Activated CD4-positive, alpha-beta T cell treated with anti-CD3 and anti-CD28 coated beads for 36 hours (primary cell): ENCODE measurements at places on chromosomes 2 and 18. TPM values are rescaled to one million over a fixed set of nuclear protein-coding genes. Genes with fewer than 3 reads are reported as not detected.

DNA sequence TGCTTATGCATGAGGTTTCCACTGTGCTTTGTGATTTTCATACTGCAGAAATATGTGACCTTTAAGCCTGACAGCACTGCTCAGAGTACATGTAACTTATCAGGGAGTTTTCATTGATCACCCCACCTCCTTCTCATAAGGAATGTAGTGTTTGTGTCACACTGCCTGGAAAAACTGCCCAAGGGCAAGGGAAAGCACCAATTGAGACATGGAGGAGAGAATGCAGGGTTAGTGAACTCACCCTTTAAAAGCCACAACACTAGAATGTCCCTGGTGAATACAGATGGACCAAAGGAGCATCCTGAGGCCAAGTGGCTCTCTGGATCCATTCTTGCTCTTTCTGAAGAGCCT is 147.2 kb upstream of the SPATS2L start:
- no peaks in the 10 kb centered on the region for H3K36me3 ChIP-seq
- no peak overlapping the region for H3K27ac ChIP-seq
- H3K4me1 ChIP-seq = no peaks in the 10 kb centered on the region
- DNase-seq = no peak
- H3K4me3 ChIP-seq = no peak overlapping the region
- H3K27me3 ChIP-seq = no peaks in the 10 kb centered on the region

DNA sequence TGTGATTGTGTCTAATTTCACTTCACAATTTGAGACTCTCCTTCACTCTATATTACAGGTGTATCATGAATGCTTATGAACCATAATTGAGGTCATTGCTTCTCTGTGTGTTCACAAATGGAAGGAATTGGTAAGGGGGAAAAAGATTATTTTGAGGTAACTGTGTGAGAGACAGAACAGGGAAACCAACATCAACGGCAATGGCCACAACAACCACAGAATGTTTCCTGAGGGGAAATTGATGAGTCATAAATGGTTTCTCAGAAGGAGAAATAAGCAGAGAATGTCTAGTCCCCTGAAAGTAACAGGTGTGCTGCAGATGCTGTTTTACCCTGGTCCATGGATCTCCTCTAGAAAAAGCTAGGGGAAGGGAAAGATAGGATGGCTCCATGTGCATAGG is 361.2 kb upstream of the GALNT5 start:
- H3K27me3 ChIP-seq = peaks cover 19% of the 10 kb centered on the region
- H3K4me3 ChIP-seq = no peak overlapping the region
- DNase-seq = peak; percentile 24
- H3K27ac ChIP-seq = no peak overlapping the region

DNA sequence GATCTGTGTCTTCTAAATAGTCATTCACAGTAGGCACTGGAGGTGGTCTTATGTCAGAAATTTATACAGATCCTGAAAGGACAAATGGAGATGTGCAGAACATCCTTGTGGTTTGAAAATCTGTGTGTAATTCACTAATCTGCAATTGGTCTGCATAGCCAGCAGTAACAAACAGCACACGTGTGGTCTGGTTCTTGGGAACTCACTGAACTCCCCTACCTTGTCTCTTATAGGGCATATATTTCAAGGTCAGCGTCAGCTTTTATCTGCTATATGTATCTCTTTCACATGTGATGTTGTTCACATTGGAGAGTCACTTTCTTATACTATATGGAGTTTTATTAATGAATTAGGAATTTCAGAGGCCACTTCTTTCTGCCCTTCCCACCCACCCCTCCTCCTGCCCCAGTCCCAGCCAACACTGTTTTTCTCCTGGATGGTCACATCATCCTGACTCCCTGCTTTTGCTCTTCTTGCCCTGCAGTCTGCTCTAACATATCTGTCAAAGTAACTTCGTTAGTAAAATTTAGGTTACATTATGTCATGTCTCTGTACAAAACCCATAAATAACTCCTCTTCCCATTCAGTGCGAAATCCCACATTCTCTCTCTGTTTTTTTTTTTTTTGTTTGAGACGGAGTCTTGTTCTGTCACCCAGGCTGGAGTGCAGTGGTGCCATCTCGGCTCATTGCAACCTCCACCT is 35.4 kb upstream of the CABYR start:
- H3K27me3 ChIP-seq = no peaks in the 10 kb centered on the region
- H3K36me3 ChIP-seq = peaks cover 10% of the 10 kb centered on the region
- H3K4me3 ChIP-seq = no peak overlapping the region
- H3K4me1 ChIP-seq = peaks cover 4% of the 10 kb centered on the region
- H3K27ac ChIP-seq = no peak overlapping the region

GRCh38 chr2:74429487-74430451 is 8.2 kb downstream of the WDR54 start:
- no peak overlapping the region for H3K4me3 ChIP-seq
- H3K4me1 ChIP-seq = no peaks in the 10 kb centered on the region
- DNase-seq = no peak
- peaks cover 7% of the 10 kb centered on the region for H3K36me3 ChIP-seq
- H3K27me3 ChIP-seq = no peaks in the 10 kb centered on the region
- H3K27ac ChIP-seq = no peak overlapping the region

DNA sequence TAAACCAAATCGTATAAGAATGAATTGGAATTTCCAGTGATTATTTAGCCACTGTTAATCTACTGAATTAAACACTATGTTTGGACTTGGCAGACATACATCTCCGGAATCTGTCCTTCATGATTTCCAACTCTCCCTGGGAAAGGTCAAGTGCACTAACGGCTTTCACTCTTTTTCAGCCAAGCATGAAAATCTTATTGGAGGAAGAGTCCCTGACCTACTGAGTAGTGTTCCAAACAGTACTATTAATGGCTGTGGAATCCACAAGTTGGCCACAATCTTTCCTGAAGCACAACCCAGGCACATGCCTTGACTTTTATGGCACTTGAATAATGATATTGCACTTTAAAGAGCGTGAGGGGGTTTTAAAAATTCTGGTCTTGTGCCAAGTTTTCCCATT is 318.9 kb upstream of the RND3 start:
- H3K4me1 ChIP-seq = no peaks in the 10 kb centered on the region
- H3K36me3 ChIP-seq = no peaks in the 10 kb centered on the region
- H3K27ac ChIP-seq = no peak overlapping the region
- no peak overlapping the region for H3K4me3 ChIP-seq
- DNase-seq = no peak

RTTN gene
- total RNA-seq = 22.2 TPM
